ENCODE measurements at places on chromosomes 5 and 9.

- DNase-seq: no peak
Measured at GRCh38 chr5:111236995-111237394, 12.8 kb downstream of the CAMK4 start.

DNA sequence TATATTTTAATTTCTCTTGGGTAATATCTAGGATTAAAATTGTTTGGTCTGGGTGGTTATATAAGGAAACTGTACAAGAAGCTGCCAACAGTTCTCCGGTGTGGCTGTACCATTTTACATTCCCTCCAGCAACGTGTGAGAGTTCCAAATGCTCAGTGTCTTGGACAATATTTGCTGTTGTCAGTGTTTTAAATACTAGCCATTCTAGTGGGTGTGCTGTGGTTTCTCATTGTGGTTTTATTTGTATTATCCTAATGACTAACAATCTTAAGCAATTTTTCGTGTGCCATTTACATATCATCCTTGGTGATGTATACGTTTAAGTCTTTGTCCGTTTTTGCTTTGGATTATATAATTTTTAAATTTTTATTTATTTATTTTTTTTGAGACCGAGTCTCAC is 34.0 kb downstream of the TNFSF15 start:
- no peak for DNase-seq

GRCh38 chr5:23367874-23368273 is 139.5 kb upstream of the PRDM9 start:
- no peak for DNase-seq

- DNase-seq: no peak
Measured at GRCh38 chr9:135263511-135263910, 176.0 kb downstream of the OLFM1 start.

GRCh38 chr9:21670374-21670773 is 132.1 kb upstream of the MTAP start:
- DNase-seq: no peak

All from iPS-NIHi11 (cell line).